ENCODE measurements at places on chromosomes 6 and 20.

- no peak for DNase-seq
- no peaks in the 10 kb centered on the region for H3K27me3 ChIP-seq
- no peaks in the 10 kb centered on the region for H3K36me3 ChIP-seq
- H3K4me1 ChIP-seq: no peaks in the 10 kb centered on the region
- H3K4me3 ChIP-seq: no peak overlapping the region
Measured at GRCh38 chr6:101114703-101115102, 233.6 kb upstream of the ASCC3 start.

GRCh38 chr6:63644668-63645326 is 9.2 kb downstream of the PHF3 start:
- peaks cover 65% of the 10 kb centered on the region for H3K4me1 ChIP-seq
- H3K27me3 ChIP-seq: no peaks in the 10 kb centered on the region
- peak overlapping the region; percentile 62 for H3K27ac ChIP-seq

GRCh38 chr20:6595704-6596103 is 171.8 kb upstream of the BMP2 start:
- H3K36me3 ChIP-seq: no peaks in the 10 kb centered on the region
- no peak overlapping the region for H3K4me3 ChIP-seq
- DNase-seq: no peak
- no peaks in the 10 kb centered on the region for H3K27me3 ChIP-seq

GRCh38 chr6:21098134-21098533 is 495.4 kb upstream of the SOX4 start:
- no peak overlapping the region for H3K27ac ChIP-seq
- H3K4me1 ChIP-seq: peaks cover 20% of the 10 kb centered on the region
- no peak for DNase-seq
- no peaks in the 10 kb centered on the region for H3K36me3 ChIP-seq
- no peaks in the 10 kb centered on the region for H3K27me3 ChIP-seq

- H3K36me3 ChIP-seq: no peaks in the 10 kb centered on the region
- no peaks in the 10 kb centered on the region for H3K27me3 ChIP-seq
- no peak overlapping the region for H3K4me3 ChIP-seq
- H3K27ac ChIP-seq: no peak overlapping the region
- H3K4me1 ChIP-seq: no peaks in the 10 kb centered on the region
Measured at GRCh38 chr6:24009319-24009718, 116.7 kb upstream of the NRSN1 start.

DNA sequence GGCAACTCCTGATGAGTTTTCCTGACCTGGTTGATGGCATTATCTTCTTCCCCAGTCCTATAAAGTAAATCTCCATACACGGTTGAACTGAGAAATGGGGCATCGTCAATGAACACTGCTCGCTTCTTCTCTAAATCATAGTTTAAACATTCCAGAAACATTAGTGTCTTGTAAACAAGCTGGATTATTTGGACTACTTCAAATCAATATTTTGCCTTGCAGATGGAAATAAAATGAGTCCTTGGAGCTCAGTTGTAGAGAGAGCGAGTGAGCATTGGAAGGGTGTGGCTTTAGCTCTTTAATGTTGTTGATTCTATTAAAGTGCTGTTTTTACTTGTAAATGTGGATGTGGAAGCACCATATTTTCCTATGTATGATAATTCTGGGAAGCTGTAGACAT is 18.4 kb downstream of the C6orf89 start:
- peaks cover 72% of the 10 kb centered on the region for H3K36me3 ChIP-seq
- no peak overlapping the region for H3K4me3 ChIP-seq
- DNase-seq: no peak
- peaks cover 24% of the 10 kb centered on the region for H3K4me1 ChIP-seq
- no peaks in the 10 kb centered on the region for H3K27me3 ChIP-seq

DNA sequence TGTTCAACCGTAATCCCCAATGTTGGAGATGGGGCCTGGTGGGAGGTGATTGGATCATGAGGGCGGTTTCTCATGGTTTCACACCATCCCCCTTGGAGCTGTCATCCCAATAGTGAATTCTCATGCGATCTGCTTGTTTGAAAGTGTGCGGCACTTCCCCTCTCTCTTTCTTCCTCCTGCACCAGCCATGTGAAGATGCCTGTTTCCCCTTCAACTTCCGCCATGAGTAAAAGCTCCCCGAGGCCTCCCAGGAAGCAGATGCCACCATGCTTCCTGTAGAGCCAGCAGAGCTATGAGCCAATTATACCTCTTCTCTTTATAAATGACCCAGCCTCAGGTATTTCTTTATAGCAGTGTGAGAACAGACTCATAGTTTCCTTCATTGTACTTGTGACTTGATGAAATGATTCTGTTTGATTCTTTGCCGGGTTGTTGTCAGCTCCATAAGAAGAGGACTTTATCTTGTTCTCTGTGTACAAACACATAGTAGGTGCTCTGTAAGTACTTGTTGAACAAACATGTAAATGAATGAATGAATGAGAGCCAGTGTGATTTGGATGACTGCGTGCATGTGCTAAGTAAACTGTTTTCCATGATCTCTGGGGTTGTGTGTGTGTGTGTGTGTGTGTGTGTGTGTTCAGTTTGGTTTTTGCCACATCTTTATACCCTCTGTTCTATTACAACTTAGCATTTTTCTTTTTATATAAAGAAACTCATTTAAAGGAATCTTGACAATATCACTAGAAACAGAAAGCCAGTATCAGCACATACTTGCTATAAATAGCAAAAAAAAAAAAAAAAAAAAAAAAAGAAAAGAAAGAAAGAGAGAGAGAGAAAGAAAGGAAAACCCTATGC is 22.5 kb upstream of the PTGIS start:
- H3K4me1 ChIP-seq: peaks cover 53% of the 10 kb centered on the region
- no peak overlapping the region for H3K27ac ChIP-seq
- H3K36me3 ChIP-seq: peaks cover 10% of the 10 kb centered on the region
- H3K4me3 ChIP-seq: no peak overlapping the region

DNA sequence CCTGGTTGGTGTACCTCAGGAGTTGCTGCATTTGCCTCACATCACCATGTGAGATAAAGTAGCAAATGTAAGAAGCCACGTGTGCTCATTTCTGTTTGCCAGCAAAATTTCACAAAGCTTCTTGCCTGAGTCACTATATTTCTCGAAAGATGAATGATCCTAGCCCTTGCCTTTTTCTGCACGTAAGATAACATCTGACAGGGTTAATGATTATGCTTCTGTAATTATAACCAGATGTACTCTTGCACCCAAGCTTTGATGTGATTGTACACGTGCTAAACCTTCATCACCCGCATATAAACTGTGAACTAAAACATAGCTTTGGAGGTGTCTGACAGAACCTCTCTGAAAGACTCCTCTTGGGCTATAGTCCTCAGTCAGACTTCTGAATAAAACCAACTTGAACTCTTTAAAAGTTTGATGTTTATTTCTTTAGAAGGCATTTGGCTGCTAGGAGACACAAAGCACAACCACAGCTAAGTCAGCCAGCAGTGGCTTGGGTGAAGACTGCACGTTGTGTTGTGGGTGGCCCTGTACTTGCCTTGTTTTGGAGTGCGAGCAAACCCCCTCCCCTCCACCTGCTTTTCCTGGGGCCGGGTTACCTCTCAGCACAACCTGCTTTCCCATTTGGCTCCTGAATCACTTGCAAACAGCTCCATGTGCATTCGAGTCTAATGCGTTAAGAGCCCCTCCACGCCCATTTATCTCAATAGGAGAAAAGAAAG is 19.3 kb downstream of the PROKR2 start:
- H3K27ac ChIP-seq: no peak overlapping the region
- peaks cover 5% of the 10 kb centered on the region for H3K36me3 ChIP-seq
- peaks cover 49% of the 10 kb centered on the region for H3K27me3 ChIP-seq
- no peak for DNase-seq
- H3K4me1 ChIP-seq: no peaks in the 10 kb centered on the region
- H3K4me3 ChIP-seq: peak overlapping the region; percentile 32

- no peak for DNase-seq
- no peak overlapping the region for H3K4me3 ChIP-seq
- H3K27ac ChIP-seq: no peak overlapping the region
- H3K36me3 ChIP-seq: peaks cover 4% of the 10 kb centered on the region
- H3K4me1 ChIP-seq: no peaks in the 10 kb centered on the region
Measured at GRCh38 chr20:52200870-52201269, 9.3 kb upstream of the ZFP64 start.

- H3K27ac ChIP-seq: no peak overlapping the region
- H3K4me3 ChIP-seq: no peak overlapping the region
- DNase-seq: no peak
- H3K4me1 ChIP-seq: no peaks in the 10 kb centered on the region
Measured at GRCh38 chr6:40256224-40256623, 322.0 kb upstream of the MOCS1 start.

DNA sequence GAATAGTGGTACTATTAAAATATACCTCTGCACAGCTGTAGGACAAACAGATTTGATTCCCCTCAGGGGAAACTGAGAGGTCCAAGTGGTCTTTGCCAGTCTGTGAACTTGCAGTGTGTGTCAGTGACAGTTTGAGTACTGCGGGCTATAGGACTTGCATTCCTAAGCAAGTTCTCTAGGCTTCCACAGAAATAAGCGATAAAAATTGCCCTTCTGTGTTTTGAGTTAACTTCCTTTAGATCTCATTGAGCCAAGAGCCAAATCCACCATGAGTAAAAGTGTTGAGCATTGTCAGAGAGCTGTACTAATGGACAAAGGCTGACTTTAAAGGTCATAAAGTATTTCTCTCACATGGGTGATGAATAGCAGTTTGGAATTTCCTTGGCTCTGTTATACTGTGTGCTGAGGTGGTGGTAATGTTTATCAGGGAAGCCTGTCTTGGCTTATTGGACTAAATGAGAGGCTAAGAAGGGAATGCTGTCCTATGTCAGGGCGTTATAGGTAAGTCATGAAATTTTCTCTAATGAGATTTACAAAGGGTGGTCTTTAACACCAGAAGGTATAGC is 122.6 kb upstream of the MAP3K7 start:
- H3K27ac ChIP-seq: no peak overlapping the region
- no peak for DNase-seq
- no peaks in the 10 kb centered on the region for H3K4me1 ChIP-seq
- H3K27me3 ChIP-seq: peaks cover 11% of the 10 kb centered on the region

DNA sequence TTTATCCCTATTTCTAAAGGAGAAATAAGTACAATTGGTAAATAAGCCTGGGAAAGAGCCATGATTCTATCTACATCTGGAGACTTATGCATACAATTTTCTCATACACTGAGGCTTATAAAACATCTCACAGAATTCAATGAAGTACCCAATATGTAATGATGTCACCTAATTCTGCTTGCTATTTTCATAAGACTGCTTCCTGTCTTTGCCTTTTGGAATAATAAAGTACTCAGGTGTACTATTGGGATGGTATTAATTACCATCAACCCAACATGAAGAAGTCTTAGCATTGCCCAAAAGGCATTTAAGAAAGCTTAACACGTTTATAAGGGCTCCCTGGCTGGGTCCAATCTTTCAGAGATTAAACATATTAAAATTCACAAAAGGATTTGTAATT is 216.4 kb upstream of the TSHZ2 start:
- H3K36me3 ChIP-seq: no peaks in the 10 kb centered on the region
- no peak overlapping the region for H3K4me3 ChIP-seq
- H3K27ac ChIP-seq: no peak overlapping the region
- H3K4me1 ChIP-seq: no peaks in the 10 kb centered on the region
- H3K27me3 ChIP-seq: peaks cover 5% of the 10 kb centered on the region
- DNase-seq: no peak

GRCh38 chr6:107614828-107615227 is 124.9 kb downstream of the SOBP start:
- H3K36me3 ChIP-seq: no peaks in the 10 kb centered on the region
- peaks cover 6% of the 10 kb centered on the region for H3K27me3 ChIP-seq
- H3K4me1 ChIP-seq: peaks cover 10% of the 10 kb centered on the region
- H3K27ac ChIP-seq: no peak overlapping the region
- H3K4me3 ChIP-seq: no peak overlapping the region

GRCh38 chr6:41921712-41921998 is 356 bp downstream of the BYSL start:
- H3K27ac ChIP-seq: peak overlapping the region; percentile 98
- peaks cover 41% of the 10 kb centered on the region for H3K4me1 ChIP-seq
- DNase-seq: no peak
- H3K36me3 ChIP-seq: peaks cover 25% of the 10 kb centered on the region

GRCh38 chr6:151674578-151674977 is 132.9 kb upstream of the ESR1 start:
- no peak overlapping the region for H3K4me3 ChIP-seq
- H3K36me3 ChIP-seq: no peaks in the 10 kb centered on the region
- H3K4me1 ChIP-seq: no peaks in the 10 kb centered on the region
- H3K27ac ChIP-seq: no peak overlapping the region

GRCh38 chr20:956330-956951 is 40.3 kb upstream of the ANGPT4 start:
- H3K36me3 ChIP-seq: no peaks in the 10 kb centered on the region
- no peak overlapping the region for H3K27ac ChIP-seq
- H3K4me1 ChIP-seq: peaks cover 6% of the 10 kb centered on the region
- DNase-seq: peak; percentile 80
- H3K27me3 ChIP-seq: peaks cover 50% of the 10 kb centered on the region
- no peak overlapping the region for H3K4me3 ChIP-seq

GRCh38 chr6:129647044-129647443 is 62.9 kb downstream of the ARHGAP18 start:
- DNase-seq: no peak
- H3K27ac ChIP-seq: no peak overlapping the region
- H3K4me1 ChIP-seq: peaks cover 10% of the 10 kb centered on the region
- H3K27me3 ChIP-seq: no peaks in the 10 kb centered on the region
- no peaks in the 10 kb centered on the region for H3K36me3 ChIP-seq
- H3K4me3 ChIP-seq: no peak overlapping the region

GRCh38 chr6:15443119-15443830 is 197.4 kb downstream of the JARID2 start:
- H3K27me3 ChIP-seq: no peaks in the 10 kb centered on the region
- H3K4me3 ChIP-seq: no peak overlapping the region
- DNase-seq: no peak
- H3K4me1 ChIP-seq: peaks cover 43% of the 10 kb centered on the region

DNA sequence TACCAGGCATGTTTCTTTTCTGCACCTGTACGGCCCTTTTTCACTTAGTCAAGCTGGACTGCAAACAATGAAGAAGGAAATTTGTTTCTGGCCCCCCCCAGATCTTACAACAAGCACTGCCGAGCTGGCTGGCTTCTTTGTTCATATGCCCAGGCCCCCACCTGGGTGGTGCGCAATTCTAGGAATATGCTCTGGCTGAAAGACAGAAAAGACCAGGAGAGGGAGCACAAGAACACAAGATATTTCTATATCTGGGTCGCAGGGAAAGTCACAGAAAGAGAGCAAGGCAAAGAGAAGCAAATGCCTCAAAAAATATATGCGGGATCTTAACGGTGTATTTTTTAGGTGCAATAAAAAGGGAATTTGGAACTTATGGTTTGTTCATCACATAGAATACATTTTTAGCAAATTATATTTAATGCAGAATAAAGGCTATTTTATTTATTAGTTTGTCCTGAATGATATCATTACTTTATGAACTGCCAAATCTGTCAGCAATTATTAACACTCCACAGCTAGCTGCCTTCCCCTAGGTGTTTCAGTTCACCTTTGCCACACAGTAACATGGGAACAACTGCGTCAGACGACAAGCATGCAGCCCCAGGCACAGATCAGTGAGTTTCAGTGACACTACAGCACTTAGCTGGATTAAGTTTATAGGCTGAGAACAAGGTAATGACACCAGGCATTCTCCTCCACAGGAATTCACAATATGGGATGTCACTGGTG is 76.5 kb downstream of the GJA10 start:
- H3K4me1 ChIP-seq: peaks cover 11% of the 10 kb centered on the region
- H3K27me3 ChIP-seq: no peaks in the 10 kb centered on the region
- H3K27ac ChIP-seq: peak overlapping the region; percentile 14
- no peak overlapping the region for H3K4me3 ChIP-seq
- no peak for DNase-seq
- peaks cover 3% of the 10 kb centered on the region for H3K36me3 ChIP-seq
